ENCODE measurements at places on chromosomes 6 and 20.

GRCh38 chr6:144478483-144478882, 193.3 kb downstream of the UTRN start:
- DNase-seq, result no peak

- no peak for DNase-seq
These were observed 80.5 kb downstream of the PRSS35 start for GRCh38 chr6:83592770-83593394.

- no peak for DNase-seq
These were observed 132.1 kb upstream of the SALL4 start for GRCh38 chr20:51934301-51935002.

GRCh38 chr6:43773050-43773979, 3.3 kb downstream of the VEGFA start:
- no peak for DNase-seq

DNA sequence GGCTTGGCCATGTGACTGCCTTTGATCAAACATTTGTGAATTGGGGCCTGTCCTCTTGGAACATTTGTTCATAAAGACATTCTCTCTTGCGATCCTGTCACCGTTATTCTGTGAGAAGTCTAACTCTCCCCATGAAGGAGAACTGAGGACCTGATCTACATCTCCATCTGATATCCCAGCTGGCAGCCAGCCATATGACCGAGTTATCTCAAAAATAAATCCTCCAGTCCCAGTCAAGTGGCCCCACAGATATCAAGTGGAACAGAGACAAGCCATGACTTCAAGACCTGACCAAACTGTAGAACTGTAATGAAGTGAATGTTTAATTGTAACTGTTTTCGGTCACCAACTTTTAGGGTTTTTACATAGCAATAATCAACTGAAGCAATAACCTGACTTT, 25.7 kb downstream of the SNX3 start:
- DNase-seq, result no peak

GRCh38 chr6:131727868-131728267, 17.1 kb upstream of the CTAGE9 start:
- DNase-seq, result no peak

- DNase-seq, result no peak
These were observed 11.8 kb upstream of the FERMT1 start for GRCh38 chr20:6134592-6134991.

DNA sequence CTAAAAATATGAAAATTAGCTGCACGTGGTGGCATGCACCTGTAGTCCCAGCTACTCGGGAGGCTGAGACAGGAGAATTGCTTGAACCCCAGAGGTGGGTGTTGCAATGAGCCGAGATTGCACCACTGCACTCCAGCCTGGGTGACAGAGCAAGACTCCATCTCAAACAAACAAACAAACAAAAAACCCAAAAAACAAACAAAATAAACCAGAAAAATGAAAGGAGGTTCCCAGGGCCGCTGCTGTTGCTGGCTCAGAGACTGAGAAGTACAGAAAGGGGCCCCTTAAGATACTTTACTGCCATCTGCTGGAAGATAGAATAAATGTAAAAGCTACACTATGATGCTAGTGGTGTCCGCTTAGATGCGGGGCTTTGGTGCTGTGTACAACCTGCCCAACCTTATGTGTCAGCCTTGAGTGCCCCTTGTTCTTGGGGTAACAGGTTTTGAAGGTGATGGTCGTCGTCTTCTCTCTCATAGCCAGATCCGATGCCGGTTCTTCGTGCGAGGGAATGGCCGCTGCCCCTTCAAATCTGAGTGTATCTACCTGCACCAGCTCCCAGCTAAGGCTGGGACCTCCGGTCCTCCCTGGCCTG, 2.8 kb upstream of the FANCE start:
- DNase-seq, result no peak

- DNase-seq, result no peak
These were observed 727.4 kb upstream of the CITED2 start for GRCh38 chr6:140101818-140102217.

DNA sequence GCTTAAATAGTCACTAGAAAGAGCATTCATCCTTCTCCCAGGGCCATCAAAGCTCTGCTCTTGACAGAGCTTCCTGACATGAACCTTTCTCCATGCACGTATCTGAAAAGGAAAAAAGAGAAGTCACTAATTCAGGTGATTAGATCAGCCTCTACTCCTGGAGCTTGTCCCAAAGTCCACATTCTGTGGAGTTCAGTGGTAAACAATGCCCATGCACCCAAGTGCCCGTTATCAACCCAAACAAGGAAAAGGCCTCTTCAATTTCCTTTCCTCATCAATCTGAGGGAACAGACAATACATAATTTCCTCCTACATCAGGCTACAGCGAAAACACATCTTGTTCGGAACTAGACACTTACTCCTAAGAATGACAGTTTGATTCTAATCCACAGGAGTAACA, 129.2 kb upstream of the PCSK2 start:
- no peak for DNase-seq

DNA sequence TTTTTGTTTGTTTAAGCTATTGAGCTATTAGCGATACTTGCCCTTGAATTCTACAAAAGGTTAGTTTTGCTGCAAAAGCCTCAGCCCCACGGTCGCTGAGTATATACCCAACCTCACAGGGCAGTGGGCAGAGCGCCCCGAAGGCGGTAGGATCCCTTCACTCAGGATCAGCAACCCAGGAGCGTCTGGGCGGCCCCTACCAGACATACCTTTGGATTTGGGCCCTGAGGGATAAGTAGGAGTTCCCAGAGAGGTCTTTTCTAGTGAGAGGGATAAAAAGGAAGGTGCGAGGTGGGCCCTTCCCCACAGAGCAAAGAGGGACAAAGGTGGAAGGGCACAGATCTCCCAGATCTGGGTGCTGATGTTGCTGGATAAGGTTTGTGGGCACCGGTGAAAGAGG, 6.1 kb downstream of the SASH1 start:
- DNase-seq, result no peak

DNA sequence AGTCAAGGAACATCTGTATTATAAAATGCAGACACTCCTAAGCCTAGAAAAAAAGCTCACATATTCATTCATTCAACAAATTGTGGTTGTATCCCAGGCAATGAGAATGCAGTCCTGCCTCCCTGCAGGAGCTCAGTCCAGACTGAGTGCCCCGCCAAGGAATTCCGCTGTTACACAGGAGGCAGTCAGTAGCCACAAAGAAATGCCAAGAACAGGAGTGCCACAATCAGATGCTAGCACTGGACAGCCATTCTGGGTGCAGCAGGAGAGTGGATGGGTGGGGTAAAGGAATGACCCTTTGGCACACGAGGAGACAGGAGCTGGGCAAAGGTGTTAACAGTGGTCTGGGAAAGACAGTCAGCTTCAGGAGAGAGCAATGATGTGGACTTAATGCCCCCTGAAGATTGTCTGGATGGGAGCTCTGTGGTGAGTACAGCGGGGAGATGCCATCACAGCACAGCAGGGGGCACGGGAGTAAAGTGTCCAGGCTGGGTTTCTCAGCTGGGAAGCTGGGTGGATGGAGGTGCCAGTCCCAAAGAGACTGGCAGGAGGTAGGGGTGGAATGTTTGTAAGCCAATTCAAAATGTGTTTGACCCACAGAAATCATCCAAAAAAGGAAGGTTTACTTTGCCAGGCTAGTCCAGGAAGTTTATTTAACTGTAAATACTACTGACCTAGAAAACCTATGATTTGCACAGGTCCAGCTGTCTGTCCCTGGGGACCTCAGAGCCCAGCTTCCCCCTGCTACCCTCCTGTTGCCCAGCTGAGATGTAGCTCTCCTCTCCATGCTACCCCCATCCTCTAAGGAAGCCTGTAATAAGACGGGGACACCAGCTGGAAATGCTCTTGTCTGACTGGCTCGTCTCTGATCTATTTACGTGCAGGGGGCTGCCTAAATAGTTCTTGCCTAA, 84.1 kb downstream of the SLC23A2 start:
- no peak for DNase-seq

DNA sequence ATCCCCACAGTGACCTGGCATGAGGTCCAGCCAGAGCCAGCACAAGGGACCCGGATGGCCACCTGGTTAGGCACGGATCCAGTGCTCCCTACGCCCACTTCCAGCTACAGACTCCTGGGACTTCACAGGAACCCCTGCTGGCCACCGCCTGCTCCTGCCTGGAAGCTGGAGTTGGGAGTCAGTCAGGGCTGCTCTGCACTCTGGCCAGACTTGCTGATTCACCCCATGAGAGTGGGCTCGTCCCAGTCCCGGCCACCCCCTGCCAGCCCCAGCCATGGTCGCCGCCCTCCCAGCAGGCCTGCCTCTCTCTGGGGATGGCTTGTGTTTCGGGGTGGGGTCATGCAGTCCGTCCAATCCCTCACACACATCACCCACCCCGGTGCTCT, 125.8 kb downstream of the DLL1 start:
- DNase-seq, result no peak

DNA sequence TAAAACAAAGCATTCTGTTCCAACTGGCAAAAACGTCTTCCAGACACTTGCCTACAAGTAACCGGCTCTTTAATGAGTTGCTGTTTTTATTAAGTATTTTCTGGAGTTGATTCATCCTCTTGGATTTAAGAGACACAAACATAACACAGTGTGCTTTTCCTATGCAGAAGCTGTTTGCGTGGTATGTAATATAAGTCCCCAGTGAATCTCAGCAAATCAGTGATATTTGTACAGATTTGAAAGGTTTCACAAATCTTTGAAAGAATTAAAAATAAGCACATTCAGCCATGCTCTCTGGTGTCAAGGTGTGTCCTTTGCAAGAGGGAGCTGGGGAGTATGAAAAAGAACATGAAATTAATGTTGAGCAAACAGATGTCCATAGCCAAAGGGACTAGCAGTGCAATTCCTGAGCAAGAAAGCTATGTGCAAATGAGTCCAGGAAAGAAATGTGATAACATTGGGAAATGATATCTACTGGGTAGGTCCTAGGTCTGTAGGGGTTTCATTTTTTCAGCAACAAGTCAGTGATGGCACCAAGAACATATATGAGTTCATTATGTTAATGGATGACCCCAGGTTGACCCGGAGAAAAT, 170.1 kb upstream of the PHACTR1 start:
- DNase-seq, result no peak

DNA sequence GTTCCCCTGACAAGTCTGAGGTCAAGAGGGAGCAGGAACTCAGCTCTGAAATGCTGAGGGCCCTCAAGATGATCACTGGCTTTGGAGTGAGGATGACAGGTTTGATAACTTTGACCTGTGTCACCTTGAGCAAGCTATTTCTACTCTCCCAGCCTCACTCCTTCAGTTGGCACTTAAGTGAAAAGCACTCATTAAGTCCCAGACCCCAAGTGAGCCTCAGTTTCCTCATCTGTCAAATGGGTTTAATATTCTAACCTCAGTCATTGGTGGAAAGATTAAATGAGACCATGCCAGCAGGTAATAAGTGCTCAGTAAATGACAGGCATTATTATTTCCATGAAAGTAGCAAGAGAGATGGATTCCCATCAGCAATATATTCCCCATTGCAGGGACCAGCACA, 14.0 kb downstream of the DEFB132 start:
- DNase-seq, result no peak

GRCh38 chr20:57471496-57472372, 53.2 kb downstream of the CTCFL start:
- DNase-seq, result no peak

DNA sequence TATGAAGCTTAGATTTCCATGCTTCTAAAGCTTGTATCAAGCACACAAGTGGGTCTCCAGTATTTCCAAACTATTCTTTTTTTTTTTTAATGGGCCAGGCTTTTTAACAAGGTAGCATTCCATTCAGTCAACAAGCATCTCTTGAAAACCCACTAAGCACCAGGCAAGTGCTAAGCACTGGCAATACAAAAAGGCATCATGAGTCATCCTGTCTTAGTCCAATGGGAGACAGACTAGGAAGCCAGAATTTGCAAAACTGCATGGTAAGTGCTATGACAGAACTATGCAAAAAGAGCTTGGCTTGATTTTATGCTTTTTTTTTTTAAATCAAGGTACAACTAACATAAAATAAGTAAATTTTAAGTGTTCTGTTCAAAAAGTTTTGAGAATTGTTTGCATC, 109.3 kb upstream of the DST start:
- no peak for DNase-seq

GRCh38 chr6:109944448-109944847, 33.7 kb upstream of the GPR6 start:
- DNase-seq, result no peak

DNA sequence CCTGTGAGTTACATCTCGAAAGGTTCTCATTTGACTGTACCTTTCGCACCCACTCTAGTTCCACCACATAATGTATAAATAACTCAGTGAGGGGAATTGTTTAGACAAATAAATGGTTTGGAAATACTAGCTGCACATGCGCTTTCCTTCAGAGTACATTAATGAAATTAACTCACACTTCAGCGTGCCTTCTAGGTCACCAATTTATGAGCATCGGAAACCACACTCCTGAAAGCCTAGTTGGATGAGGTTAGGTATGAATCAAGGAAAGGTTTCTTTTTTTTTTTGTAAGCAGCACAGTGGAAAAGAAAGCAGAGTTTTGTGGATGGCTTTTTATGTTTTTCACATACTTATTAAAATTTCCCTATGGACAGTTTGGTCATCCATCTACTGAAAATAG, 247.8 kb upstream of the TCF21 start:
- DNase-seq, result no peak

GRCh38 chr20:43840382-43841070, 74.1 kb upstream of the TOX2 start:
- DNase-seq, result no peak

DNA sequence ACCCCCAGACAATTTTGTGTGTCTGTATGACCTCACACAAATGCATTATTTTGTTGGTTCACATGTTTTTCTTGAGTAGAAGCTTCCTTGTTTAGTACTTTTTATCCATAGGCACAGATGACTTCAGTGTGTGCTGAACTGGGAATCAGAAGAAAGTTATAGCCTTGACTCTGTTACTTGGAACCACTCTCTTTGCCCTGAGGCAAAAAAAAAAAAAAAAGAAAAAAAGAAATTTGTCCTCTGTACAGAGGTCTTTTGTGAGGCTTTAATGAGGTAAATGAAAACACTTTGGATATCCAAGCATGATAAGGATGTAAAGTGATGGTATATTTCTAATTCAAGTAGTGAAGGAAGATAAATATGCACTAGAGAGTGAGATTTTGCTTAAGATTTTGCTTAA, 51.9 kb downstream of the TRMT11 start:
- DNase-seq, result no peak

DNA sequence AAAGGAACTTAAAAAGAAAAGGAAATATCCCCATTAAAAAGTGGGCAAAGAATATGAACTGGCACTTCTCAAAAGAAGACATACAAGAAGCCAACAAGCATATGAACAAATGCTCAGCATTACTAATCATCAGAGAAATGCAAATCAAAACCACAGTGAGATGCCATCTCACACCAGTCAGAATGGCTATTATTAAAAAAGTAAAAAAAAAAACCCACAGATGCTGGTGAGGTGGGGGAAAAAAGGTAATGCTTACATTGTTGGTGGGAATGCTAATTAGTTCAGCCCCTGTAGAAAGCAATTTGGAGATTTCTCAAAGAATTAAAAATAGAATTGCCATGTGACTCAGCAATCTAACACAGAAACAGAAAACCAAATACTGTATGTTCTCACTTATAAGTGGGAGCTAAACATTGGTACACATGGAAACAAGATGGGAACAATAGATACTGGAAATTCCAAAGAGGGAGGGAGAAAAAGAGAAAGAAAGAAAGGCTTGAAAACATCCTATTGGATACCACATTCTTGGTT, 437.1 kb downstream of the GRIK2 start:
- DNase-seq, result no peak

Data from stimulated activated CD8-positive, alpha-beta memory T cell treated with anti-CD3 and anti-CD28 coated beads, Interleukin-7, amount 100 ng/mL, for 1 hour (primary cell).